ENCODE measurements at places on chromosomes 1 and 21.

DNA sequence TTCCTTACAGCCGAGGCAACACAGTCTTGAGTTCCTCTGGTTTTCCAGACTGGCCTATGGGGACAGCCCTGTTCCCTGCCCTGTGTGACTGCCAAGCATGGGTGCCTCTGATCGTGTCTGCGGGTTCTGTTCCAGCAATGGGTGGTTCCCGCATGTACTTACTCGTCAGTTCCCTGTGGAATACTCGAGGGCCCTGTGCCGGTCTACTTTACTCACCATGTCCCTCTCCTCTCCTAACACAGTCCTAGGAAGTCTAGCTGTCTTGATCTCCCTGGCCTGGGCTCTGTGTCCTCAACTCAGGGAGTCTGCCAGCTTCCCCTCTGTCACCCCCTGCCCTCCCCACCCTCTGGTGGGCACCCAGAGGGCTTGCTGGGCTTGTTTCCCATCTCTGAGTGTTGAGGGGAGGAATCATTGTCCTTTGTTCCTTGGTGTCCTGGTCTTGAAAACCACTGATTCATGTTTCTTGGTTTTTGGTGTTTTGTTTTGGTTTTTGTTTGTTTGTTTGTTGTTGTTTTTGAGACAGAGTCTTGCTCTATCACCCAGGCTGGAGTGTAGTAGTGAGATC, 36.0 kb downstream of the TRAPPC10 start:
- no peak for DNase-seq

GRCh38 chr1:19121192-19121591, 88.9 kb downstream of the UBR4 start:
- DNase-seq, result no peak

DNA sequence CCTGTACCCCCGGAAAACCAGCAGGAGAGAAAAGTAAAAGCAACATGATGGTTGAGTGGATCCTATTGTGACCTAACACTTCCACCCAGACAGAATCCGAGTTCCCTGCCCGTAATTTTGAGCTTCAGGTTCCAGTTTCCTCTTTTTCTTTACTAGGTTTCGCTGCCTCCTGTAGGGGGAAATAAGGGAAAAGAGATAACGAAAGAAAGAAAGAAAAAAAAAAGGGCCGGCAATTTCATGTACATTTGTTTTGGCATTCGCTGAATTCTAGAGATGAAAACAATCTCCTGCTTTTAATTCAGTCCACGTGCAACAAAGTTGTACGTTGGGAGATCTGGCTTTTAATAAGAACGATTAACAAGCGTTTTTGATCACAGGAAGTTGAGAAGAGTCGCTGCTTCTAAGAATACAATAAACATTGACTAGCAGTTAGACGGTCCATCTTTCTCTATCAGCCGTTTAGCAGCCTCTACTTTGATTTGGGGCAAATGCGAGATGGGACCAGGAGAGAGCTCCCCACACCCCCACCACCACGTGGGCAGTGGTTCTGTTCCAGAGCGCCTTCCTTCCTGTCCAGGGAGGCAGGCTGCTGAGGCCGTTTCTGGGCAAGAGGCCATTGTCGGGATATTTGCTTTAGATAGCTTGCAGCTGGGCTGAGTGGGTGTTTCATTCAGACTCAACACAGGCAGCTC, 155.9 kb upstream of the RUNX1 start:
- peak; percentile 76 for DNase-seq

GRCh38 chr1:183454377-183454776, 17.9 kb upstream of the SMG7 start:
- DNase-seq, result no peak

DNA sequence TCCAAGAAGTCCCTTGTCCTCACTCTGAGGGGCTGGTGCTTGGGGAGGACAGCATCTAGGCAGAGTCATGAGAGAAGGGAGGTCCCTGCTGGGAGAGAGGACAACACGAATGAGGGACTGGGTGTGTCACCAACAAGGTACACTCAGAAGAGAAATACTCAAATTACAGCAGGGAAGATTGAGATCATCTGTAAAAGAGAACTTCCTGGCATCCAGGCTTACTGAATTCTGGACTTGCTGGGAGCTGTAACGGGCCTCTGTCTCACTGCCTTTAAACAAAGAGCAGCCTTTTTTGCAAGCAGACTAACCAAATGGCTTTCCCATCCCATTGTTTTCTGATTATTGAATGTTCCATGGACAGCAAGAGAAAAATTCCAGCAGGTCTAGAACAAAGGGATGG, 195.7 kb upstream of the RAB4A start:
- DNase-seq, result no peak

DNA sequence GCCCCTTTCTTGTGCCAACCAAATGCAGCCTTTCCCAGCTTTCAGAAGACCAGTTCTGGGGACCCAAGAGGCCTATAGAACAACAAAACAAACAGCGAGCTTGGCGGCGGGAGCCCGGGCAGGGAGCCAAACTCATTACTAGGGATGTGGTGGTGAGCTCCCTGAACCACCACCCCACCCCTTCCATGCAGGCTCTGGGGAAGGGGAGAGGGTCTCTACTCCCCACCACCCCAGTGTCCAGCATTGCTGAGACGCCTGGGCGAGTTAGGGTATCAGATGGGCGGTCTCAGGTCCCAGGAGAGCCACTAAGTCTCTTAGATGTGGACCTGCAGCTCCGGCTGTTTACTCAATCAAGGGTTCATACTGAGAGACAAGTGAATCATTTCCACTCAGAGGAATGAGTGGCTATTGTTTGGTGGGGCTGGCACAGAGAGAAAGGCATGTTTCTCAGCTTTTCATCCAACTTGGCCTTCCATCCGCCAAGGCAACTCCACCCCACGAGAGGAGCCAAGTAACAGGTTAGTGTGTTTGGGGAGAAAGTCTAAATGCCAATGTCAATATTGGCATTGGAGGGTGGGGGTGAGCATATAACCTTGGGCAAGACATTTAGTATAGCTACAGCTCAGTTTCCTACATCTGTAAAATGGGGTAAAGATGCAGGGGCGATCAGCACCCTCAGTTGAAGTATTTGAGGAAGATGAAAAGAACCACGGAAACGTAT, 40.9 kb downstream of the PLXNA2 start:
- DNase-seq, result no peak

DNA sequence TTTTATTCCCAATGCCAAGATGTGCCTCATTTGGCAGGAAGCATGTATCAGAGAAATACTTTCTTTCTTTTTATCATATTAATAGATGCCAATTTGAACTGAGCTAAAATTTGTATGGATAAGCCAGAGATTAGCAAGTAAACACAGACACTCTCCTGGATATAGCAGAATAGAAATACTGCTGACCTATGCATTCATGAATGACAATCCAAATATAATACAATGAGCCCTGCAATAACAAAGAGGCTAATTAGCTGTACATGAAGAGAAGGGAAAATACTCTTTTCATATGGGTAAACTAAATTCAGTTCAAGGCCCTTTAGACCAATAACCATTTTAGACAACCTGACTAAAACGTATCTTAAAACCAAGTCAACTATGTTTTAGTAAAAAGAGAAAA, 388.1 kb upstream of the NR5A2 start:
- no peak for DNase-seq

DNA sequence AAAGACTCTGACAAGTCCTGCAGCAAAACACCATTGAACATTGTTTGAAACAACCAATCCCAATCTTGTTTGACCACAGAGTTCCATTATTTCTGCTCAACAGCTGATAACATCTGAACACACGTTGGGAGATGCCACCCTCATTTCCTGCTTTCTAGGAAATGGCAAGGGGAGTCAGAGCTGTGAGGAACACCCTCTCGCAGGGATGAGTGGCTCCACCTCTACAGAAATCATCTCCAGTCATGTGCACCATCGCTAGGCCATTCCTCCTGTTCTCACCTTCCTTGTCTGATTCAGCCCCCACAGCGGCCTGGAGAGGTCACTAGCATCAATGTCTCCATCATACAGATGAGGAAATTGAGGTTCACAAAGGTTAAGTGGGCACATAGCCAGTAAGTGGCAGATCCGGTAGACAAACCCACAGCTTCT, 22.4 kb upstream of the RUNX3 start:
- DNase-seq, result no peak

- DNase-seq, result no peak
Observed at GRCh38 chr1:186670297-186671135, 9.7 kb downstream of the PTGS2 start.

DNA sequence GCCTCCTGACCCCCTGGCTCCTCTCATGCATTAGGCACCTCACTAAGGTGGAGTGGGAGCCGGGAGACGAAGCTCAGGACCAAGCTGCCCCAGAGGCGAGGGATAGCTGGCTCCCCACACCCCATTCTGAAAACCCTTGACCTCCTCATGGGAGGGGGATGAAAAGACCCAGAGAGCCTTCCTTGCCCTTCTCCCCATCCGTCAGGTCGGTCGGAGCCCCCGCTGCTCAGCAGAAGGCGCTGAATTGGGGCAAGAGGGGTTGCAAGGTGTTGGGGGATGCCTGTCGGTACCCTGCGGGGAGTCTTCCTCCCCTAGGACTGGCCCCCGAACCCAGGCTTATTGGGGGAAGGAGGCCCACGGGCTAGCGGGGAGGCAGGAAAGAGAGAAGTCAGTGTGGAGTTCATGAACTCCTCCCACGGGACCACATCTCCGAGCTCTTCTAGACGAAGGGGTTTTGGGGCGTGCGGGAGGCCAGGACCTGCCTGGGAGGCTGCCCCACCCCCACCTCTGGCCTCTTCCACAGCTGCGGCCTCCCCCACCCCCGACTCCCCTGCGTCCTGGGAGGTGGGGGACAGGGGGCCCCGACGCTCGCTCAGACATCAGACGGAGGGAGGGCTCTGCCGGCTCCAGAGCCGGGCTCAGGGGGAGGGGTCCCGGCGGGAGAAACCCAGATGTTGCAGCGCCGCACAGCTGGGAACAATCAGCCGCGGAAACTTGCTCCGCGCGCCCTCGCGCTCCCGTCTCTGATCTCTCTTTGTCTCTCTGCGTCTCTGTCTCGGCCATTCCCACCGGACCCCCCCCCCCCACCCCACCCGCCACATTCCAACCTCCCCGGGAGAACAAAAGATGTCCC, 719 bp downstream of the MFAP2 start:
- peak; percentile 56 for DNase-seq

- DNase-seq, result no peak
Observed at GRCh38 chr1:59046730-59047157, 250.2 kb upstream of the FGGY start.
